Activated CD8-positive, alpha-beta memory T cell treated with anti-CD3 and anti-CD28 coated beads for 24 hours (primary cell): ENCODE measurements at places on chromosomes 3 and 15.

GRCh38 chr3:65583188-65583587 lies 455.5 kb downstream of the MAGI1 start:
- DNase-seq = no peak

GRCh38 chr3:62028236-62028635 lies 345.1 kb downstream of the FEZF2 start:
- DNase-seq = no peak

DNA sequence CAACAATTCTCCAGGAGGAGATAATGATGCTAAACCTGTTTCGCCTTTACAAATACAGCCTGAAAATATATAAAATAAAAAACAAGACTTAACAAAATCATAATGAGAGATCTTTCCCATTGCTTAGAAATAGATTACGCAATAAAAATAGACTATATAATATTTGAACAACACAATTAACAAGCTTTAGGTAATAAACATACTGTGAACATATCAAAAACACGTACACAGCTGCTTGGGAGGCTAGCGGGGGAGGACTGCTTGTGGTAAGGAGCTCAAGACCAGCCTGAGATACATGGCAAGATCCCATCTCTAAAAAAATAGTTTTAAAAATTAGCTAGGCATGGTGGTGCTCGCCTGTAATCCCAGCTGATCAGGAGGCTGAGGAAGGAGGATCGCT lies 8.7 kb downstream of the NSMCE3 start:
- DNase-seq = no peak

- no peak for DNase-seq
Observed at GRCh38 chr3:55615694-55616295, 128.7 kb upstream of the WNT5A start.

DNA sequence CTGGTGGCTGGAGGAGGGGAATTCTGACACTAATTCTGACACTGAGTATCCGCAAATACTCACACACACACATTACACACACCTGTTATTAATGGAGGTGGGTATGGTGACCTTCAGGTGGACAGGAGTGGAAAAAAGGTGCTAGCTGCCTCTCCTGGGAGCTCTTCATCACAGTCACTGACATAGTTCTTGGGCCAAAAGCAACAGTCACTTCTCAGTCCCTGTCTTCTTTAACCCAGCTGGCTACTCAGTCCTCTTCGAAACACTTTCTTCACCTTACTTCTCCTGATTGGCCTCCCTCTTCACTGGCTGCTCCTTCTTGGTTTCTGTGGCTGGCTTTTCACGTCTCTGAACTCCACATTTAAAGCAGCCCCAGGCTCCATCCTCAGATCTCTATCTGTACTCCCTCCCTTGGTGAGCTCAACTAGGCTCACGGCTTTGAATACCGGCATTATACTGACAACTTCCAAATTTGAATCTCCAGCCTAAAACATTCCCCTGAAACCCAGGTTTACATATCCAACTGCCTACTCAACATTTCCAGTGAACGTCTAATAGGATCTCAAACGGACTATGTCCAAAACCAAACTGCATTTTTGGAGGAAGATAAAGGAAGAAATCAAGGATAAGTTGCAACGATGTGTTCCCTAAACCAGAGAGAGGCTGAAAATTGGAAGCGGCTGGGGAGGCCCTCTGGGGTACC lies 53.2 kb upstream of the HEG1 start:
- DNase-seq = no peak

DNA sequence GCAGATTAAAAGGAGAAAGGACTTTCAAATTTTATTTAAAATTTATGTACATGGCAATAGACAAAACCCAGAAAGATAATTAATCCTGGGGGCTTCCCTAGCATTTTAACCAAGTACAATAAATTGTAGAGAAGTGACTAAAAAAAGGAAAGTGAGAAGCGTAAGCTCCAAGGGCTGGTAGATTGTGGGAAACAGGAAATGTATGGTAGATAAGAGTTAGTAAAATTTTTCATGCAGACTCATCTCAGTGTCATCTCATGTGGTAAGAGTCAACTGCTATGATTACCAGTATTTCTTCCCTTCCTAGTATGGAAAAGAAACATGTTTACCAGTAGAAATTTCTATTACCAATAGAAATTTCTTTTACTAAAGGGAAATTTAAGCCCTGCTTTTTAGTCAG lies 464.3 kb upstream of the AGTR1 start:
- DNase-seq = no peak

- DNase-seq = no peak
Observed at GRCh38 chr3:55434789-55435188, 52.3 kb downstream of the WNT5A start.

DNA sequence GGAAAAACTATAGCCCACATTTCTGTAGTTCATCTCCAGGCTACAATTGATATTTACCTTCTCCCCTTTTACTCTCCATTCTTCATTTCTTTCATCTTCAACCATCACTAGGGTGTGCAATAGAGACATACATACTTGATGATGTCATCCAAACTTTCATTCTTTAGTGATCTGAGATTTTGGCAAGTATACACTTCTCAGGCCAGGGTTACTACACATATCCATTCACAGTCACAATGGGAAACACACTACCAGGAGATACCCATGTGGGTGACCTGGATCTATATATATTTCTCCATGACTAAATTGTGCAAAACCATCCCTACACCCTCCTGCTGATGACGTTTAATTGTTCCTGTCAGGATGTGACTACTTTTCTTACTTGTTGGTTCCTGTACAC lies 769.5 kb upstream of the DPPA4 start:
- no peak for DNase-seq

GRCh38 chr3:140470211-140470610 lies 207.7 kb upstream of the TRIM42 start:
- no peak for DNase-seq

- no peak for DNase-seq
Observed at GRCh38 chr15:89801471-89802195, 13.0 kb downstream of the ANPEP start.

GRCh38 chr3:168295027-168295426 lies 199.3 kb upstream of the GOLIM4 start:
- DNase-seq = no peak

GRCh38 chr15:66068801-66069200 lies 184.7 kb downstream of the MEGF11 start:
- DNase-seq = no peak
